ENCODE measurements at places on chromosomes 3 and 15. TPM values are rescaled to one million over a fixed set of nuclear protein-coding genes. Genes with fewer than 3 reads are reported as not detected.

GRCh38 chr3:117407317-117407716 is 697.7 kb downstream of the TUSC7 start:
- DNase-seq: peak; percentile 16

DNA sequence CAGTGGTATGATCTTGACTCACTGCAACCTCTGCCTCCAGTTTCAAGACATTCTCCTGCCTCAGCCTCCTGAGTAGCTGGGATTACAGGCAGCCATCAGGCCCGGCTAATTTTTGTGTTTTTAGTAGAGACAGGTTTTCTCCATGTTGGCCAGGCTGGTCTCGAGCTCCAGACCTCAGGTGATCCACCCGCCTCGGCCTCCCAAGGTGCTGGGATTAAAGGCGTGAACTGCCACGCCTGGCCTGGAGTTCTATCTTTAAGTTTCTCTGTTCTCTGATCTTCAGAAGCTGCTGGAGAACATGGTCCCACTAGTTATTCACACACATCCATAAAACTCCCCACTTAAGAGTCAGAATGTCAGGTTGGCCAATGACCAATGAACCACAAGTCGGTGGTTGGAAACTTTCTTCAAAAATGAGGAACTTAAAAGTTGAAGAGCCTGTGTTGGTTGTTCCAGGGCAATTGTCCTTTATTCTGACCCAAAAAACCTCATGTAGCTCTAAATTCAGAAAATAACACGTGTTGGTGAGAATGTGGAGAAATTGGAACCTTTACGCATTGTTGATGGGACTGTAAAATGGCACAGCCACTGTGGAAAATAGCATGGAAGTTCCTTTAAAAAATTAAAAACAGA is 55.9 kb upstream of the PIK3CB start:
- DNase-seq: no peak

GRCh38 chr15:100771746-100772145 is 107.9 kb upstream of the ALDH1A3 start:
- DNase-seq: no peak

GRCh38 chr15:67834581-67835296 is 5.1 kb downstream of the RNU6-1 start:
- no peak for DNase-seq

DNA sequence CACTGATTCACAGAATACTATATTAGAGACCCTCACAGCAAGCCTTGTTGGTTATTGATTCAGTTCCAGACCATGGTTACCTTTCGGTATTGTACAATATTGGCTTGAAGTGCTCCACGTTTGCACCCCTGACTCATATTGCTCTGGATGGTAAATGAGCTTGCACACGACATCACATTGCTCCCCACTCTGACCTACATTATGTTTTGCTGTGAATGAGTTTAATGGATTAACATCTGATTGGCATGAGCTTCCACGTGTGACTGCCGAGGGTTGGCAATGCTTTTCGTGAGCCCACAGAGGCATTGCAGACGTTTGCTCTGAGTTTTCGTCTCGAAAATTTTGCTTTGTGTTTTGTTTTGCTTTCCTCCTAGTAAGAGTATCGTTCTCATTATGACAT is 225.8 kb upstream of the ICE2 start:
- no peak for DNase-seq

SPINK8 gene
- not detected for polyA plus RNA-seq

DNA sequence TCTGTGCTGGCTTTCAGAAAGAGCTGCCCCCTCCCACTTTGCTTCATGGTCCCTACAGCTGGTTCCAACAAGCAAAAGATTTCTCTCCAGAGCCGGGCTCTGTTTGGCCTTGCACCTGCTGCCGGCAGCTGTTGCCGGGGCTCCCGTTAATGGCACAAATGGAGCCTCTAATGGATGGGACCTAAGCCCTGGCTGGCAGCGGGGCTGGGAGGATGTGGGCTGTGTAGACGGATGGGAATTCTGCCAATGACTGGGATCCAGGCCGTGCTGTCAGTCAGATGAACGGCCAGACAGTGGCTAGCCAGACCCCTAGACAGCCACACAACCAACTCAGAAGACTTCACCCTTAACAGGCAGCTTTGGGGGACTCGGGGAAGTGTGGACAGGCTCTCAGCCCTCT is 88.0 kb downstream of the RPLP1 start:
- DNase-seq: no peak

- no peak for DNase-seq
Observed at GRCh38 chr3:49362561-49362960, 4.4 kb upstream of the GPX1 start.

DNA sequence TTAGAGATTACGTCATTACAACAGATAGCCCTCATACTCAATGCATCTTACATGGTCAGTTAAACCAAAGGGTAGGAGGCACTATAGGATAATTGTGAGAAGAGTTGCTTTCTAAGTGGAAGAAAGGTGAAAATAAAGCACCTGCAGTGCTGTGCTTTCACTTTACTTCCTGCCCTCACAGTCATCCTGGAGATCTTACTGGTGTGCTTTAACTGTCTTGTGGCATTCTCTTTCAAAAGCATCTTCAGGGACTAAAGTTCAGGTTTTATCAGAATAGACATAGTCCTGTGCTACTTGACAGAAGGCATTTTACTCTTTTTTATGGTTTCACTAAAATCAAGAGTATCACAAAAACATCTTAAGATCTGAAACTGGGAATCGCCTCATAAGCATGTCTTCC is 286.6 kb downstream of the ZBTB20 start:
- no peak for DNase-seq

ACKR2 gene
- polyA plus RNA-seq: 0.12 TPM

DNA sequence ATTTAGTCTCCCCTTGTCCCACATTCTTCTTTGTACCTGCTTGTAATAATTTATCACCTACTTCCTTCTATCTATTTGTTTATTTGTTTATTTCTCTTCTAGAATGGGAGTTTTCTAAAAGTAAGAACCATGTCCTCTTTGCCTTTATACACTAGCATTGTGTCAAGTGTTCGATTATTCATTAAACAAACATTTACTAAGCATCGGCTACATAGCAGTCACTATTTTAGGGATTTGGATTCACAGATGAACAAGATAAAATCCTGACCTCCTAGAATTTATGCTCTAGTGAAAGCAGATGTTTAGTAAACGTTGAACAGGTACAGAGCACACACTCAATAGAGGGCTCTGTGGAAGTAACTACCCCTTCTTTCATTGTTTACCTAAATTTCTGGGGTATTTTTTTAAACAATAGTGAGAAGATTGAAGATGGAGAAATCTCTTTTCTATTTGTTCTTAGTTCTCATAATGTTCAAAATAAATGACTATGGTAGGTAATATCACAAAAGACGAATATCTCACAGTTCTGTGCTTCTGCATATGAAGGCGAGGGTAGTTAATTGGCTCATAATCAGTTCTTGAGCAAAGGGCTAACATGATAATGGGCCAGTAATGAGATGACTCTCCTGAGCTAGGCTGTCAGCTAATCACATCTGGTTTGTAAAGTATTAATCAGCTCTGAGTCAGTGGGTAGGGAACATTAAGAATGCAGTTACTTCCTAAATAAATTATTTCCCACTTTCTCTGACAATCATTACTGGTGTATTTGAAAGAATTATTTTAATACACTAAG is 111.9 kb downstream of the SLC9A9 start:
- DNase-seq: peak; percentile 43

- no peak for DNase-seq
Observed at GRCh38 chr15:72179950-72180581, 17.5 kb downstream of the GRAMD2A start.

CCNB2 gene
- polyA plus RNA-seq: 18.5 TPM

- peak; percentile 53 for DNase-seq
Observed at GRCh38 chr3:69200384-69201068, 78.1 kb upstream of the LMOD3 start.

DNA sequence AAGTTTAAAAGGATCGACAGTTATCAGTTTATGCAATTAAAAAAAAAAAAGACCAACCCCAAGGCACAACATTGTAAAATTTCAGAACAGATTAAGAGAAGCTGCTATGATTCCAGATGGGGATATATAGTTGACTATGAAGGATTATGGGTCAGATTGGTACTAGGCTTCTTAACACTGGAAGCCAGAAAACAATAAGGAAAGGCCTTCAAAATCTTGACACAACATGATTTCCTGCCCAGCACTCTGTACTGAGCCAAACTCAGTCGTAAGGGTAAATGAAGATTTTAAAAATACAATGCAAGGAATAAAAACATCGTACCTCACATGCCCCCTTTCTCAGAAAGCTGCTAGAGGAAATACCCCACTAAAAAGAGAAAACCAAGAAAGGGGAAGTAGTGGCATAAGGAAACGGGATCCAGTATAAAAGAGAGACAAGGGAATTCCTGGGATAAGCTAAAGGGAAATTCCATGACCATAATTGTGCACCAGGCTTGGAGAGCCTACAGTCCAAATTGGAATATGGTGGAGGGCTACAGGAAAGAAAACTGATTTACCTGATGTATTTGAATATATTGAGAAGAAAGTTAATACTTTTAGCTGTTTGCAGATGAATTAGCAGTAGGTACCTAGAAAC is 27.9 kb downstream of the PIAS1 start:
- DNase-seq: no peak

NEK10 gene
- 1.4 TPM for polyA plus RNA-seq

GRAMD2A gene
- 0.15 TPM for polyA plus RNA-seq

DNA sequence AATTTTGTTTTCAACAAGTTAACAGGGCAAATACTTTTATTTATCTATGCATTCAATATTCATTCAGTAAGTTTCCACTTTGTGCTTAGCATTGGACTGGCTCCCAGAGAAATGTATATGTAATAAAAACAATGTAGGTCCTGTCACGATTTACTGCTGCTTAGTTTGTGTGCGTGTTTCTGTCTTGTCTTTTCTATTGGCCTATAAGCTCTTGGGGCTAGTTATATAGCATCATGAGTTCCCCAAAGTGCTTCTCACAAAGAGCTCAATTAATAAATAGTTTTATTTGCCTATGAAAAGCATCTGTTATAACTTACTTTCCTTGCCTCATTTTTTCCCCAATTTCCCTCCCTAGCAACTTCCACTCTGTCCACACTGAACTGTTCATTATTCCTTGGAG is 666.7 kb upstream of the NAALADL2 start:
- DNase-seq: no peak

- peak; percentile 83 for DNase-seq
Observed at GRCh38 chr15:95129574-95129973, 898.2 kb downstream of the MCTP2 start.

Measured in fibroblast of lung (primary cell).